ENCODE measurements at places on chromosomes 12 and 14.

DNA sequence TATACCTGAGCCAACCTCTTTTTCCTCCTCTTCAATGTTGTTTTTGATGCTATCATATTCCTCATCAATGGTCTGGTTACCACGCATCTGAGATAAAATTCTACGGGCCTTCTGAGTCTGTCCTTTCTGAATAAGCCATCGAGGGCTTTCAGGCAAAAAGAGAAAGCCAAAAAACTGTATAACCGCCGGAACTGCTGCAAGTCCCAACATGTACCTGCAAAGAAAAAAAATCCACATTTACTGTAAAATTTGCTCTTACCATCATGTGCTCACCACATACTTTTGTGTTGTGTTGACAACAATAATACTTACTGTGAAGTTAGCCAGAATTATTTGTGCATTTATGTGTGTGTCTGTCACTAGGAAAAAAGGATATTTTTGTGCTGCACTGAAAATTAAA, 77.6 kb downstream of the SLC2A13 start:
- no peak for DNase-seq

DNA sequence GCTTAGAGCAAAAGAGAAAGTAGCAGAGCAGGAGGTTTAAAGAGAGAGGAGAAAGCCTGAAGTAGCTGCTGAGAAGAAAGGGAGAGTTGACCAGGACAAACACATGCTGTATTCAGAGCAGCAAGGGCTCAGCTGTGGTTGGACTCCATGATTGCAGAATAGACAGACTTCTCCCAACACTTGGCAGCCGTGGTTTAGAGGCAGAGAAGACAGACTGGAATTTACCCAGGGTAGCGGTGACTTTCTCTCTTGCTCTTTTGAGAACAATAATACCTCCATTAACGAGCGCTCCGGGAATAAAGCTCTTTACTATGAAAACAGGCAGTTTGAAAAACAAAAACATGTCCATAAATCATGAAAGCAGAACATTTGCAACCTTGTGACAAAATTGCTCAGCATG, 21.4 kb upstream of the IGF1 start:
- DNase-seq, result no peak

DNA sequence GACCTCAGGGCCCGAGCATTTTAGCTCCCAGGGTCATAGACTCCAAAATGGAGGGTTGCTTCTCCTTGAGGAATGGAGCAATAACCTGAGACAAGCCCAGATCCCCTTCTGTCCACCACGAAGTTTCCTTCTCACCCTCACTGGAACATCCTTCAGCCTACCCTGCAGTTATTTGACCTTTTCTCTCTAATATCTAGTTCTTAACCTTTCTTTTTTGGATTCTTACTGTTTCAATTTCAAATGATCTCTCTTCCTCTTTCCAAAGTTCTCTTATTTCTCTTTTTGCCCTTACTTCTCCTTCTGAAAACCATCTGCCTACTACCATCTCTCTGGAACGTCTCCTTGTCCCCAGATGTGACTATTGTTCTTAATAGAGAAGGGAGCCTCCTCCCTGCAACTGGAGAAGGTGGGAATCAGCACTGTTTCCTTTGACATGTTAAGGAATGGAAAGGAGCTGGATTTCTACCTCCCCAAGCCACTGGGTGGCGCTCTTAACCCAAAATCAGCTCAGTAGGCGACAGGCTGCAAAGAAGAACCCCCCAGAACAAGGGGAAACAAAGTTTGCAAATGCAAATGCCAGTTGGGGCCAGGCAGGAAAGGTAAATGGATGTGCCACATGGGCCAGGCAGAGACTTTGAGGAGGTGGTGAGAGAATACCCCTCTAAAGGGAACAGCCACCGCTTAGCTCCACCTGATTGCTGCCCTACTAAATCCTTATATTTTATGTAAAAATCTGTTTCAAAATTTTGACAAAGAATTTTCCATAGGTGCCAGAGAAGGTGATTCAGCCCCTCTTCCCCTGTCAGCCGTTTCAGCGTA, 22.4 kb upstream of the PDE1B start:
- peak; percentile 58 for DNase-seq

GRCh38 chr14:63496837-63497400, 46.3 kb downstream of the PPP2R5E start:
- no peak for DNase-seq

- DNase-seq, result no peak
Observed at GRCh38 chr14:94761348-94761996, 8.4 kb downstream of the GSC start.

- DNase-seq, result no peak
Observed at GRCh38 chr12:110310763-110311162, 29.7 kb downstream of the ATP2A2 start.

- no peak for DNase-seq
Observed at GRCh38 chr14:60655898-60656685, 6.8 kb upstream of the SIX1 start.

- DNase-seq, result peak; percentile 68
Observed at GRCh38 chr12:16347391-16348298, at the start of gene MGST1. Gene MGST1 (plus strand): TSS chr12:16347645. CDS start chr12:16354253, 6,608 bp downstream.

DNA sequence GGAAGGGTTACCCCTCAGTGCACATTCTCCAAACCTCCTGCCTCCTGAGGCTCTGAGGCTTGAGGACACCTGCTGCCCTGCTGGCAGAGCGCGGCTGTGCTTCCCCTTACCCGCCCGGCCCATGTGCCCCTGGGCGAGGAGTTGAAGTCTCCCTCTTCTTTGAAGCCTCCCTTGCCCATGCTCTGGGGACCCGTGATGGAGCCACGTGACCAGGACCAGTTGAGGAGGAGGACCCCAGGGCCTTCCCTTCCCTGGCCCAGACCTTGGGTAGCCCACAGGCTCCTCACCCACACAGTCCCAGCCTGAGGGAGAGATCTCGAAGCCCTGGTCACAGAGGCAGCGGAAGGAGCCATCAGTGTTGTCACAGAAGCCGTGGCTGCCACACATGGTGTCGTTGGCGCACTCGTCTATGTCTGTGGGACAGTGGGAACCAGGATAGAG, 12.9 kb downstream of the ISCA2 start:
- no peak for DNase-seq

- DNase-seq, result no peak
Observed at GRCh38 chr14:21999402-21999801, 325.8 kb upstream of the OR4E1 start.

DNA sequence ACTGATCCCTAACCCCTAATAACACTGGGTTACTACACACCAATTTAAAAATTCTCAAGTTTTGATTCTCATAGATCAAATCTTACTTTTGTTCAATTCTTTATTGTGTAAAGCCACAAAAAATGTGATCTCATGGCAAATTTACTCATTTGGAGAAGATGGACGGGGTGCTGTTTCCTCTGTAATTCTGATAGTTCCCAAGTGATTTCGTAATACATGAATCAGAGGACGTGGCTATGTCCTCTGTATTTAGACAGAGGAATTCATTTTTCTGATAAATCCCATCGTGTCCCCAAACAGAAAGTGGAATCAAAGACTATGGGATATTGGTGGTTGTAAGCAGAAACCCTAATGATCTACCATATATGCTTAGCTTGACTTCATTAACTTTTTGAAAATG, 76.6 kb upstream of the GNG2 start:
- DNase-seq, result no peak

GRCh38 chr12:49008943-49009342, 9.6 kb downstream of the PRKAG1 start:
- no peak for DNase-seq

- DNase-seq, result no peak
Observed at GRCh38 chr12:25792031-25792430, 166.5 kb upstream of the RASSF8 start.

DNA sequence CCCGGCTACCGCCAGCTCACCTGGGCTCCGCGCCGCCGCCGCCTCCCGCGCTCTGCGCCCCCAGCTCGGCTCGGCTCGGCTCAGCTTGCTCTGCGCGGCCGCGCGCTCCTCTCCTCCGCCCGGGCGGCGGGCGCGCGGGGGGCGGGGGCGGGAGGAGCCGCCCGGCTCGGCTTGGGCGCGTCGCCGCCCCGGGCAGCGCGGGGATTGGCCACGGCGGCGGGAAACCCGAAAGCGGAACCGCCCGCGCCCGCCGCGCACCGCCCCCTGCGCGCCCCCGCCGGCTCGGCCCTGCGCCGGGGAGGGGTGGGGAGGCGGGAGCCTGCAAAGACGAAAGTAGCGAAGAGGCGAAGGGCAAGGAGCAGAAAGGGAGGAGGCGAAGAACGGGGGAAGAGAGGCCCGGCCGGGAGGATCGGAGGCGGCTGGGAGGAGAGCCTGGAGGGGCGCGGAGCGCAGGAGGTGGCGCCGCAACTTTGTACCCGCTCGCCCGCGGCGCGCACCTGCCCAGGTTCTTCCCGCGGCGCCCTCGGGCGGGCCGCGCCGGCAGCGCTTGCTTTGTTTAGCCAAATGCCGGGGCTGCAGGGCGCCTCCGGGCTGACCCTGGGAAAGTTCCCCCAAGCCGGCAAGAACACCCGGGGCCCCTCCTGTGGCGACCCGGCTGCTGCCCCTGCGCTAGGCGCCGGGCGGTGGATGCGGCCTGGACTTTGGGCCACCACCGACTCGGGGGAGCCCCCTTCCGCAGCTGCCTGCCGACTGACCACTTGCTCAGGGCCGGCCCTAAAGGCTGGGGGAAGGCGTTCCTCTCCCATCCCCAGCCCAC, at the start of gene CAMKK2:
CAMKK2 (minus strand) TSS at position 92 of the 817 bp plus-strand sequence. CDS start 22,183 bp downstream, outside the sequence.
- DNase-seq, result peak; percentile 94

DNA sequence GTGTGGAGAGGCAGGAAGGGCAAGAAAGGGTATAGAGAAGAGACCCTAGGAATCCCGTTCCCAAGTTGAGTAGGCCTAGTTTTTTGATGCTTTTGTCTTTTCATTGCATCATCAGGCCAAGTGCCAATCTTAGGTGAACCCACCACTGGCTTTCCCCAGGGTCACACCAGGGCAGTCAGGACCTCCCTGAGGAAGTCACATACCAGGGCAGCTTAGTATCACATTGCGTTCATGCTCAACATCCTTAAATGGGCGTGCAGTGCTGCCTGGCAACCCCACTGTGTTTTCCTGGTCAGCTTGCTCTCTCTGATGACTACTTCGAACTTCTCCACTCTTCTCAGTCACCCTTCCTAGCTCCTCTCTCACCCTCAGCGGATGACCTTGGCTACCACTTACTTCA, 9.0 kb downstream of the ASIC1 start:
- DNase-seq, result no peak

DNA sequence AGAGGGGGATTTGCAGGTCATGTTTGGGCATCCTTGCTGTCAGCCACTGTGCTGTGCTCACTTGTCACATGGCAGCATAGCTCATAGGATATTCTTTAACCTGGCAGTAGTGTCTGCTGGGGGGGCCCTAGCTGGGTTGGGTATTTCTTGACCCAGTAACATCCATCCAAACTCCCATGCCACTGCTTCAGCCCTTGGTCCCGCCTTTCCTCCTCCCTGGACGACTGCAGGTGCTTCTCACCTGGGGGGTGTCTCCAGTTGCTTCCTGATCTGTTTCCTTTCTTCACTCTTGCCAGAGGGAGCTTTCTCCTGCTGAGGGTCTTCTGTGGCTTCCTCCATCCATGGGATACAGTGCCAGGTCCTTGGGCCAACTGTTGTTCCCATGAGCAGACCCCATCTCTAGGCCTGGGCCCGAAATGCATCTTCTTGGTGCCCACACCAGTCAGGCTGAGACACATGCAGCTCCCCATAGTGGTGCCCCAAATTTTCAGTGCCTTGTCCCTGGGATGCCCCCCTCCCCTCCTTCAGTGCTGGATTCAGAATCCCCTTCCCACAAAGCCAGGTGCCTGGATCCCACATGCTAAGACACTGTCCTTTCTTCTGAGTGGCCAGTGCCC, 20.5 kb downstream of the C14orf132 start:
- DNase-seq, result no peak

- peak; percentile 3 for DNase-seq
Observed at GRCh38 chr12:102958073-102958829, 777 bp downstream of the ASCL1 start.

- no peak for DNase-seq
Observed at GRCh38 chr14:103434868-103435442, 49.7 kb downstream of the MARK3 start.

GRCh38 chr14:81727218-81727617, 193.6 kb upstream of the SEL1L start:
- no peak for DNase-seq

DNA sequence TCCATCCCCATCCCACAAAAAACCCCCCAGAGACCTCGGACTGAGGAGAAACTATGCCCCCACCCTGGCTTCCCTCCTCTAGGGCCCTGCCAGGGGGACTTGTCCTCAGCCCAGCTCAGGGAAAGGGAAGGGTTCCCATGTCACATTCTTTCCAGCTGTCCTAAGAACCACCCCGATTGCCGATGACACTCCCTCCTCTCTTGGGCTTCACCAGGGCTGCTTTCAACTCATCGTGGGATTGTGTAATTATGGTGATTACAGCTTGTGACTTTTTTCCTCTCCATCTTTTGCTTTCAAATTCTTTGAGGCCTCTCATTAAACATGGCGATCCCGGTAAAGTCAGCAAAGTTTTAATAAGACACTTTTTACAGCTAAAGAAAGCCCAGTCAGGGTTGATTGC, 344.0 kb downstream of the DPF3 start:
- DNase-seq, result no peak

DNA sequence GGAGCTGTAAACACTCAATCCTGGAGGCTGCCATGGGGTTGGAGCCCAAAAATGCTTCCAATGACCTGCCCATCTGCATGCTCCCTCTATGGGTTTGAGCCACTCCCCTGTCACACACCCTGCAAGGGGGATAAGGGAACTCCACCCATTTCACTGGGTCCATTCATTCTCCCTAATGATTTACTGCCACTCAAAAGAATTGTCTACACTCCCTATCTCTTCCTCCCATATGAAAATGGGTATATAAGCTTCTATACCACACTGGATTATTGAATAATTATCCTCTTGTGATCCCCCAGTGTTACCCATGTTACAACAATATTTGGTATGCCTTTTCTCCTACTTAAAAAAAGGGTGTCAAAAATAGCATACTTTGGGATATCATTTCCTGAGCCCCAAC, 260.8 kb upstream of the CCDC196 start:
- DNase-seq, result no peak

GRCh38 chr14:53367644-53368026, 214.5 kb upstream of the DDHD1 start:
- DNase-seq, result no peak

- DNase-seq, result no peak
Observed at GRCh38 chr14:99510556-99511139, 29.4 kb downstream of the CCNK start.

- no peak for DNase-seq
Observed at GRCh38 chr14:101470266-101470665, 91.0 kb upstream of the DIO3 start.

Data from erythroblast (primary cell).